ENCODE measurements at places on chromosomes 13 and 19.

- no peak for DNase-seq
Observed at GRCh38 chr13:99371956-99372355, 64.8 kb upstream of the GPR183 start.

- DNase-seq, result no peak
Observed at GRCh38 chr13:92232871-92233270, 834.5 kb downstream of the GPC5 start.

- DNase-seq, result no peak
Observed at GRCh38 chr19:18603958-18604819, 2.4 kb downstream of the CRLF1 start.

GRCh38 chr13:73129023-73129422, 70.2 kb downstream of the KLF5 start:
- no peak for DNase-seq

GRCh38 chr19:15317392-15318071, 14.8 kb downstream of the BRD4 start:
- DNase-seq, result no peak

- DNase-seq, result peak; percentile 71
Observed at GRCh38 chr13:36548129-36548528, 115.8 kb downstream of the CCNA1 start.

GRCh38 chr13:105816994-105817393, 718.5 kb downstream of the EFNB2 start:
- no peak for DNase-seq

DNA sequence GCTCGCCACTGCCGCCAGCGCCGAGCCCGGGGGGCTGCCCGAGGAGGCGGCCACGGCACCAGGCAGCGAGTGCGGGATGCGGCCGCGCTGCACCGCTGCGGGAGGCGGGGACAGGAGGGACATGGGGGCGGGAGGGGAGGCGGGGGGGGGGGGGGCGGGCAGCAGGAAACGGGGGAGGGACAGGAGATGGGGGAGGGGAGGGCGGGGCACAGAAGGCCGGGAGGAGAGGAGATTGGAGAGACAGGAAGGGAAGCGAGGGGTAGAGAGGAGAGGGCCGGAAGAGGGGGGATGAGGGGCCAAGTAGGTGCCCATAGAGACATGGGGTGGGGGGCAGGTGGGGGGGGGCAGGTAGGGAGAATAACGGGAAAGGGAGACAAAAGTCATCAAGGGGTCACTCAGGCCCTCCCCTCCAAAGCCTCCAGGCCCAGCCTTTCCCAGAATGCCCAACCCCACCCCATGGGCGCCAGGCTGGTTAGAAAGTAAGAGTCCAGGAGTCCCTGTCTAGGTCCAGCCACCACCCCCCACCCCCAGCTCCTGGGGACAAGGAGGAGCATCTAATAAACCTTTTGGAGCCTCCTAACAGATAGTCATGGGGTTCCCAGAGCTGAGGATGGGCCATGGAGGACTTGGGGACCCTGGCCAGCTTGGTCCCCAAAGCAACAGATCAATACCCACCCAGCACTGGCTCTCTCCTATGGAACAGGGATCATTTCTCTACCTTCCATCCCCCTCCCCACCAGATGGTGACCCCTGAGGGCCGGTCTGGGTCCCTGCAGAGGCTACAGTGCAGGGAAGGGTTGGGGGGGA, 9.5 kb downstream of the NR2F6 start:
- DNase-seq, result peak; percentile 53

DNA sequence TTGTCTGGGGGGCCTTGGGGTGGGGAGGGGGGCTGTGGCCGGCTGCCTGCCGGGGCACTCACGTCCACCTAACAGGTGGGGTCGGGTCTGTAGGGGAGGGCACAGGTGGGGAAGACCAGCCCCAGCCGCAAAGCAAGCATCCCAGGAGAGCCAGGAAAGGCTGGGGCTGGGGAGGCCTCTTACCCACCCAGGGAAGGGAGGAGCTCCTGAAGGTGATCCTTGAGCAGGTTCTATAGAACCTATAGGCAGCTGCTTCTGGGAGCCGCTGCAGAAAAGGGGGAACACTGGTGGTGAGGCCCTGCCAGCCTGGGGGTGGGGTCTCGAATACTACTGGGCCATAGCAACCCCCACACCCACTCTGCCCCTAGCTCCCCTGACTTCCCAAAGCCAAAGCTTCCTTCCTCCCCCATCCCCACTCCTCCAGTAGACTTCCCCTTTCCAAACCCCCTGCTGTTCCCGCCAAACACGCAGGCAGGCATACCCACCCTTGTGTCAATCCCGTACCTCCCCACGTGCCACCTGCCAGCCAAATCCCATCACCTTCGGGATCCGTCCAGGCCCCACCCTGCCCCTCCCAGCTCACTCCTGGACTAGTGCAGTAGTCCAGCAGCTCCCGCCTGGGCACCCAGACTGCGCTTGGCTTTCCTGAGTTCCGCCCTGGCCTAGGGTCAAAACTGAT, 5.6 kb downstream of the KLF16 start:
- DNase-seq, result no peak

DNA sequence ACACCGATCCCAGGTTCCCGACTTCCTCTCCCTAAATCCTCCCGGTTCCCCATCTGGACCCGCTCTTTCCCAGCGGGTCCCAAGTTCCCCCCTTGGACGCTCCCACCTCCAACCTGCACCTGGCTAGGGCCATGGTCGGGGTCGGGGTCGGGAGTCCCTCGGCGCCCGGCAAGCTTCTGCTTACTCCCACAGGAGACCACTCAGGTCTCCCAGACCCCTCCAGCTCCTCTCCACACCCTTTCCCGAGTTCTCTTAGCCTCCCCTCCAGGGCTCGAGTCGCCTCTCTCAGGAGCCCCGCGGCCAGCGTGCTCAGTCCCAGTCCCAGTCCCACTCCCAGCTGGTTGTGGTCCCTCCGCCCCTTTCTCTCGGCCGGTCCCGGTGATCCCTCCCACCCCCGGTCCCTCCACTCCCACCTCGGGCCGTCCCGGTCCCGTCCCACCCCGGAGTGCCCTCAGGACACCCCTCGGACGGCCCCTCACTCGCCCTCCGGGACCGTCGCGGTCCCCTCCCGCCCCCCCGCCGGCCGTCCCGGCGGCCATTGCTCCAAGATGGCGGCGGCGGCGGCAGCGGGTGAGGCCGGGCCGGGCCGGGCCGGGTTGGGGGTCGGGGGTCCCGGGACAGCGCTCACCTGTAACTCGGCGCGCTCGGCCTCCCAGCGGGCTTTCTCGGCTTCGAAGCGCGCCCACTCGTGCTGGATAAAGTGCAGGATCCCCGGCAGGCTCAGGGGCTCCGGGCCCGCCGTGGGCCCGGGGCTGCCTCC, at the start of gene FKRP:
Gene FKRP (plus strand): TSS at position 537 of the 760 bp plus-strand sequence. CDS start 9,394 bp downstream, outside the sequence.
- no peak for DNase-seq

- DNase-seq, result no peak
Observed at GRCh38 chr19:38245826-38246498, 10.2 kb downstream of the PPP1R14A start.

DNA sequence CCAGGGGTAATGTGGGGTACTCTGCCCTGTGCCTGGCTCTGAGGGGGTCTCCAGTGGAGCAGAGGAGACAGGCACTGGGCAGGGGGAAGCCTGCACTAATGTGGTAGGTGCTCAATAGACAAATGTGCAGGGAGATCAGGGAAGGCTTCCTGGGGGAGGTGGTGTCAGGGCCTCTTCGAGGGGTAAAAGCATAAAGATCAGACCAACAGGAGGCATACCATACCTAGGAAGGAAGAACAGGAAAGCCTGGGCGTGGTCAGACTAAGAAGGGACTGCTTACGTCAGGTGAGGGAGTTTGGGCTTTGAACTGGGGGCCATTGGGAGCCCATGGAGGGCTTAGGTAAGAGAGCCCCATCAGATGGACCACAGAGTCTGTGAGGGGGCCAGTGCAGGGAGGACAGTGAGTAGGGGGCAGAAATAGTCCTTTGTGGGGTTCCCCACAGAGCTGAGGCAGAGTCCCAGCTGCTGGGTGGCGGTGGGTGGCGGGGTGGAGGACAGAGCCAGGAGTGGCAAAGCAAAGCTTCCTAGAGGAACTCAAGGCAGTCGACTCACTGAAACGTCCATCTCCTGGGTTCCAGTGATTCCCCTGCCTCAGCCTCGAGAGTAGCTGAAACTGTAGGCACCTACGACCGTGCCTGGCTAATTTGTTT, 8.8 kb downstream of the PRR36 start:
- DNase-seq, result no peak

- no peak for DNase-seq
Observed at GRCh38 chr13:85436029-85436428, 363.2 kb downstream of the SLITRK6 start.

DNA sequence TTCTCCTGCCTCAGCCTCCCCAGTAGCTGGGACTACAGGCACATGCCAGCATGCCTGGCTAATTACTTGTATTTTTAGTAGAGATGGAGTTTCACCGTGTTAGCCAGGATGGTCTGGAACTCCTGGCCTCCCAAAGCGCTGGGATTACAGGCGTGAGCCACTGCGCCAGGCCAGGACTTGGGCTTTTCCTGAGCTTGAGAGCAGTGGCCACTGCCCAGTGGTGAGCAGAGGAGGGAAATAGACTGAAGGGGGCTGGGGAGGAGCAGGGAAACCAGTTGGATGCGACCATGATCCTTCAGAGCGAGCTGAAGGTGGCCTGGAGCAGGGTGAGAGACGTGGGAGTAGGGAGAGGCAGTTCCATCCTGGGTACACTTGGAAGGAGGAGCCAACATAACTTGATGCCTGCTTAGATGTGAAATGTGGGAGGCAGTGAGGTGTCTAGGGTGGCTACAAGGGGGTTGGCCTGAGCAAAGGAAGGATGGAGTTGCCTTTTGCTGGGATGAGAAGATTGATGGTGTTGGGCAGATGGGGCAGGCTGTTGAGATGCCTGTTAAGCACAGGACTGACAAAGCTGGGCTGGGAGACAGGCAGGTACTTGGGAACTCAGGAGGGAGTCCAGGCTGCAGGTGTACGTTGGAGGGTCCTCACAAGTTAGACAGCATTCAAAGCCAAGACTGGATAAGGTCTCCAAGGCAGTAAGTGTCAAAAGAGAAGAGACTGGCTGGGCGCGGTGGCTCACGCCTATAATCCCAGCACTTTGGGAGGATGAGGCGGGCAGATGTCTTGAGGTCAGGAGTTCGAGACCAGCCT, 31.8 kb downstream of the KCTD15 start:
- DNase-seq, result no peak

Data from NCI-H1092 treated with DMSO at 0.1 percent for 48 hours (cell line).